ENCODE measurements at places on chromosomes 13 and 19.

DNA sequence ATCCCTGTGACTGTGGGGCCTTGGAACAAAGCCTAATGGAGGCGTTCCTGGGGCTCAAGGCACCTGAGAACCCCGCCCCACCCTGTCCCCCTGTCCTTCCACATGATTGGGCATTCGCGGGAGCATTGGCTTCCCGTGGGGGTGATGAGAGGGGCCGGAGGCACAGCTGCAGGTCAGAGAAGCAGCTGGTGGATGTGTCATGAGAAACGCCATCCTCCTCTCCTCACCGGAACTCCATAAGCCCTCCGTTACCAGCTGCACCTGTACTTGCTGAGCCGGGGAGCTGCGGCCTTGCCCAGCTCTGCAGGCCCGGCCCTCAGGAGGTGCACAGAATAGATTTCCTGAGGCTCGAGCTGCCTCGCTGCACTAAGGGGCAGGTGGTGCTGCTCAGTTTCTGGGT, 42.0 kb downstream of the CAPN12 start:
- DNase-seq = no peak

GRCh38 chr19:2221250-2221831, 14.8 kb downstream of the PLEKHJ1 start:
- no peak for DNase-seq

DNA sequence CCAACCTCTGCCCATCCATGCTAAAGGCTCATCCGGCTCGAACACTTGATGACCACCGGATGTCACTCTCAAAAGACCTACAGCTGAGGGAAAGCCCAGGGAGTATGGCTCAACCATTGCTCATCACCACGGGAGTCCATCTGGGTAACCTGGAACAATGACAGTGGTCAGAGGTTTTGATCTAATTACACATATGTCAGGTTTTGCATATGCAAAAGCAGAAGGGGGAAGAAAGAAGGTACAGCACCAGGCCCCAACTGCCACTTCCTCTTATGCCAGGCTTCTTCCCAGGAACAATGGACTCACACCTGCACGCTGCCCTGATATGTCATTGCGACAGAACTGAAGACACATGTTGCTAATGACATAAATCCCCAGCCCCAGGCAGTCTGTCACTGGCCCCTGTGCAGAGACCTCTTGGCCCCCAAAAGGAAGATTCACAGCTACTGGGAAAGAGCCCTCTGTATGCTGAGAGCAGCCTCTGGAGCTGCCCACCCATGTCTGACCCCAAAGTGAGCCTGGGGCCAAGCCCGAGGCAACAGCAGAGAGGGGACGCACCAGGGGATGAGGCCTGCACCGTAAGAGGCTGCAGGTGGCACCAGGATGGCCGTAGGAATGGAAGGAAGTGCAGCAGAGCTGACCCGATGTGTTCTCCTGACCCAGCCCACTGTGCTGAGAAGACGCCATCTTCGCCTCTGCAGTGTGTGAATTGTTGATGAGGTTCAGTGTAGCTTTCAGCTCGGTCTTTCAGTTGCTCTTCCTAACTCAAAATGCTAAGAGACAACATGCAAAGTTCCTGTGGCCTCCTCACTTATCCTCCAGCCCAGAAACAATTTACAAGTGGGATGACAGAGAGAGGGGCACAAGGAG, 26.3 kb downstream of the EPS15L1 start:
- DNase-seq = no peak

DNA sequence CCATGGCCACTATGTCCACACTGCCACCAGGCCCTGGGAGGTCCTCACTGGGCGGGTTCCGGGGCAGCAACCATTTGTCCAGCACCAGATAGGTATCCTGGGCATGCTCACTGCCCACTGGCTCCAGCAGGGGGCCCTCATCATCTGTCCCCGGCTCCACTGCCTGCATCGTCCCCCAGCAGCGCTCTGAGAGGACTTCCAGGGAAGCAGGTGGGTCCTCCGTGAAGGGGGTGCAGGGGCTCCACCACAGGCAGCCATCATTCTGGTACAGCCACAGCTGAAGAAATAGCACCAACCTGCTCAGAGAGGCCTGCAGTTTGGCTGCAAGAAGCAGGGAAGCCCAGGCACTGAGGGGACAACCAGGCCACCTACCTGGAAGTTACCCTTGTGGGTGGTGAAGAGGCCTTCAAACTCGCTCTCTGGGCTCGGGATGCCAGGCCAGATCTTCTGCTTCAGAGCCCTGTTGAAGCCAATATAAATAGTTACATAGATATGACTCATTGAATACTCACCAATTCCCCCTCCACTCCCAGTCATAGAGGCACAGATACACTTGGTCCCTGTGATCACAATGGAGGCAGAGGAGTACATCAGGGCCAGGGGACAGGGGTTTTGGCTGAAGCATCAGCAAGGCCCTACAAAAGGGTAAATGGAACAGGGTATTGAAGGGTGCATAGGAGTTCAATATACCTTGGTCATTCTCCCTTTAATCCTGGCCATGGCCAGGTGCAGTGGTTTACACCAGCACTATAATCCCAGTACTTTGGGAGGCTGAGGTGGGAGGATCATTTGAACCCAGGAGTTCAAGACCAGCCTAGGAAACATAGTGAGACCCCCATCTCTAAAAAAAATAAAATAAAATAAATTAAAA, 4.1 kb downstream of the SWSAP1 start:
- no peak for DNase-seq

- no peak for DNase-seq
Observed at GRCh38 chr19:33794683-33795369, 1.8 kb upstream of the KCTD15 start.

DNA sequence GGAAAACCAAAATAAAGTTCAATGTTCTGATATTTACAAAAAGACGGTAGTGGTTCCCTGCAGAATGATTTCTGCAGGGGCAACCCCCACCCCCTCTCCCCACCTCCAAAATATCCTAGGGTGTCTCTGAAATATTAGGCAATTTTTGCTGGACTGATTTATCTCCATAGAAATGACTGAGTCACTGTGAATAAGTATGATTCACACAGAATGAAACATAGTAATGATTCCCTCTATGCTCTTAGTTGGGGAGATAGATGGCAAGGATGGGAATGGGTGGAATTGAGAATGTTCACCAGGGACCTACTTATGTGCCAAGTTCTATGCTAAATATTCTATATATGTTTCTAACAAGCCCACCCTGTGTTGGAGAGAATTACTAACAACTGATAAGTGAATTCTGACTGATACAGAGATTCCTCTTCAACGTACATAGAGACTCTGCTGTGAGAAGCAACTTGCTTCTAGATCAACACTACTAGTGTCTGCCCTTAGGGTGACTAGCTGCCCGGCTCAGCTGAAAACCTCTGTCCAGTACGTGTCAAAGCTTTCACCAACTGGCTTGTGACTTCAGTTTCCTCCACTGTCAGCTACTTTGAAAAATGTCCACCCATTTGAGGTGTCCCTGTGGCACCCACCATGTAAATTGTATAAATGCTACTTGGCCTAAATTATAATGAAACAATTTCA, 38.4 kb upstream of the RAP2A start:
- DNase-seq = no peak

DNA sequence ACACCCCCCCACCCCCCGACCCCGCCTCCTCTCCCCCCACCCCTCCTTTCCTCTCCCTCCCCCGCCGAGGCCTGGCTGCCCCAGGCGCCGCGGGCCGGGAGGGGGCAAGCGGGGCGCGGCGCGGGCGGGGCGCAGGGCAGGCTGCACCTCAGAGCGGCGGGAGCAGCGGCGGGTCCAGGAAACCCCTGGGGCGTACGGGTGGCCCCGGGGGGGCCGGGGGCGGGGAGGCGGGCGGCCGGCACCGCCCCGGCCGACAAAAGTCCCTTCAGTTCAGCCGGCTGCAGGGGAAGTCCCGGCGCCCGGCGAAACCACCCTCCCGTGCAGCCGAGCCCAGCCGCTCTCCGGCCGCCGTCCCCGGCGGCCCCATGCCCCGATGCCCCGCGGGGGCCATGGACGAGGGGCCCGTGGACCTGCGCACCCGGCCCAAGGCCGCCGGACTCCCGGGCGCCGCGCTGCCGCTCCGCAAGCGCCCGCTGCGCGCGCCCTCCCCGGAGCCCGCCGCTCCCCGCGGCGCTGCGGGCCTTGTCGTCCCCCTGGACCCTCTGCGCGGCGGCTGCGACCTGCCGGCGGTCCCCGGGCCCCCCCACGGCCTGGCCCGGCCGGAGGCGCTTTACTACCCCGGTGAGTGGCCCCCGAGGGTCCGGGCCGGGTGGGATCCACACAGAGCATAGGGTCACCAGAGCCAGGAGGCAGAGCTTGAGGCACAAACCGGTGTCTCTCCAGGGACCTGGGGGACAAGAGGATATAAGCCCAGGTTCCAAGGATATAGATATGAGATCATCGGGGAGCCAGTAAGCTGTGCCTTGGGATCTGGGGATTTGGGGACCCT, at the start of gene BCL3:
BCL3 (plus strand) TSS at position 283 of the 829 bp plus-strand sequence; CDS start at position 366, 83 bp downstream.
- DNase-seq = no peak

DNA sequence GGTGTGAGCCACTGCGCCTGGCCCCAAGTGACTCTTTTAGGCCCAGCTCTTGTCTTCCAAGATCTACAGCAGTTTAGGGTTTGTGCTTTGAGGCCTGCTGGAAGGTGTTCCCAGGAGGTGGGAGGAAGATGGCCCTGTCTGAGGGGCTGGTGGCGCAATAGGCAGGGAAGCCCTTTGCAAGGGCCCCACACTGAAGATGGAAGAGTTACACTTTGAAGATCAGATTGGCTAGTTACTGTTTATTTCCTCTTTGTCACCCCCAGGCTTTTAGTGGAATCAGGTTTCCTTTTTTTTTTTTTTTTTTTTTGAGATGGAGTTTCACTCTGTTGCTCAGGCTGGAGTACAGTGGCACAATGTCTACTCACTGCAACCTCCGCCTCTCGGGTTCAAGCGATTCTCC, 1.9 kb upstream of the RABAC1 start:
- no peak for DNase-seq

GRCh38 chr19:36100476-36100875, 10.5 kb upstream of the OVOL3 start:
- no peak for DNase-seq

DNA sequence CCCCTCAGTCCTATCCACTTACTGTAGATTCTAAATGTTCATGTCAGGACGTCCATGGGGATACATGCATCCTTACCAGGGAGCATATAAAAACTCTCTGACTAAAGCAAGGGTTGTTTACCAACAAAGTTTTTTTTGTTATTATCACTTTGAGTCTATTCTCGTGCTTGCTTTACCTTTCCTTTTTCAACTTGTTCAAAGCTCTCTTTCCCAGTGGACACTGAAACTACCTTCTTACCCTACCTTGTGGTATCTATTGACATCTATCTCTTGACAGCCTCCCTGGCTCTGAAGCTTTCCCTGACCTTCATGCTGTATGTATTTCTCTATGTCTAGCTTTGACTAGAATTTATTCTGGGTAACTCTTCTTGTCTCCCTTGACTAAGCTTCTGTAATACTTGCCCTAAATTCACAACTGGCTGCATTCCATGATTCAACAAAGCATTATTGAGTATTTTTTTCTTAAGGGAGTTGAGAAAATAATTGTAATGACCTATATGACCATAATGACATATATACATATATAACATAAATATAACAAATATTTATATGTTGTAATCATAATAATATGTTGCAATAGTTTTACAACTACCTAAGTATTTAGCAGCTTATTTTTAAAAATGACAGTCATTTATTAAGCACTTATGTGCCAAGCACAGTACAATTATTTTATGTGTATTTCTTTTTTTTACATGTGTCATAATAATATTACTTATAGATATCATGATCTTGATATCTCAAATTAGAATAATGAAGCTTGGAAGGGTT, 403.4 kb upstream of the SPRY2 start:
- no peak for DNase-seq

DNA sequence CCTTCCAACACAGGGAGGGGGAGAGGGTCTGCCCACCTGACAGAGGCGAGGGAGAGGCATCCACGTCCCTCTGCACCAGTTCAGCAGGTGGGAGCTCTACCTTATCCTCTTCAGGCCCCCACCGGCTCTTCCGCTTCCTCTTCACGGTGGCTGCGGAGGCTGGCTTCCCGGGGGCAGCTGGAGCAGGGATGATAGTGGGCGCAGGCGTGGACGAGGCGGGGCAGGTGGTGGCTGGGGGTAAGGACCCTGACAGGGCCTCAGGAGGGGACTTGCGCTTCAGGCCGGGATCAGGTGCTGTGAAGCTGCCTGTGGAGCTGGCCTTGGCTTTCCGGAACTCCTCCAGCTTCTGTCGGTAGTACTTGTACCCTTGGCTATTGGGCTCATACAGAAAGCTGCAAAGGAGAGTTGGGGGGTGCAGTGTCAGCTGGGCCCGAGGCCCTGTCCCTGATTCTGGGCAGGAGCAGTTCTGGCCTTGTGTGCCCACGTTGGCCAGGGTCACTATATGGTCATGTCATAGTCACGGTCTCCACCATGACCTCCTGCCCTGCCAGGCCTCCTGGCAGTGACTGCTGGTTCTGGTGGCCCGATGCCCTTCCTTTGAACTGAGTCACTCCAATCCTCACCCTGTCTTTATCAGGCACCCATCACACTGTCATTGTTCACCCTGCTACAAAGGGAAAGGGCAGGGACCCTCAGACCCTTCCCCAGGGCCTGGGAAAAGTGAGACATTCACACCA, 23.2 kb downstream of the SUGP1 start:
- no peak for DNase-seq

DNA sequence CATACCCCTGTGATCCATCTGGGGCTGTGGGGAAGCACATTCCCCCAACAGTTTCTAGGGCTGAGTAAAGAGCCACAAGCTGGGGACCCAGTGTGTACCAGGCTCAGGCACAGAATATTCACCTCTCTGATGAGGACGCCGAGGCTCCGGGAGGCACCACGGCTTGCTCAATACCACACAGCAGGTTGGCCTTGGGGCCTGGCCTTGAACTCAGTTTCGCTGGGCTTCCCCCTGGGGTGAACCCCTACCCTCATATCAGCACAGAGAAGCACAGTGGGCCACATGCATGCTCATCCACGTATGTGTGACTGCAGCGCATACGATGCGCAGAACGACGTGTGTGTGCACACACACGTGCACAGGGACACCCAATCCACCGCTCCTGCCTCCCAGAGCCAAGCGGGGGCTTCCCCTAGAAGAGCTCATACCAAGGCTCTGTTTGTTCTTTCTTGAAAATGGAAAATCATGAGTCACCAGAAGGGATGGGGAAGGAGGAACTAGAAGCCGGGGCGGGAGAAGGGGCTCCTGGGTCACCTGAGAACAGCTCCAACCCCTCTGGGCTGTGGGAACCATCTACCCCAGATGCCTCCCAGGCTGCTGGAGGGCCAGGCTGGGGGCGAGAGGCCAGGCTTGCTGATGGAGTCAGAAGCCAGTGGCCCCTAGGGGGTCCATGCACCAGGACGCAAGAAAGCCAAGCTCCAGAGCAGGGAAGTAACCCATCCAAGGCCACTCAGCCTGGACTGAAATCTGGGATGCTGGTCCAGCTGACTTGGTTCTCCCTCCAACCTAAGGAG, 4.9 kb upstream of the PDE4C start:
- DNase-seq = no peak

DNA sequence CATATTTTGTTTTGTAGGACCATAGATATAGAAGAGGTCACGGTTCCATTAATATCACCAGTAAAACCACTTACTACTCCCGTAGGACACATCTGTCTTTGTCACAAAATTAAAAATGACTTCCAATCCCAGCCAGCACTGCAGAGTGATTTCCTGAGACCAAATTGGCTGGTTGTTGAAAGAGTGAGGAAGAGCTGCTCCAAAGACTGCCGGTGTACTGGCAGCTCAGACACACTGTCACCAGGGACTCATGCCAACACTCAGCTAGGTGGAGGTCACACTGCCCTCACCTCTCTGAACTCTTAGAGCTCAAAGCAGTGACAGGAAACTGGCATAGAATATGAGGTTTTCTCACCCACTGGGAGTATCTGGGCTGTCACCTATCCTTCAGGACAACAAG, 52.1 kb downstream of the FLT1 start:
- no peak for DNase-seq

GRCh38 chr13:34066344-34066743, 248.4 kb downstream of the RFC3 start:
- DNase-seq = no peak
